ENCODE measurements at places on chromosomes 16 and 17.

DNA sequence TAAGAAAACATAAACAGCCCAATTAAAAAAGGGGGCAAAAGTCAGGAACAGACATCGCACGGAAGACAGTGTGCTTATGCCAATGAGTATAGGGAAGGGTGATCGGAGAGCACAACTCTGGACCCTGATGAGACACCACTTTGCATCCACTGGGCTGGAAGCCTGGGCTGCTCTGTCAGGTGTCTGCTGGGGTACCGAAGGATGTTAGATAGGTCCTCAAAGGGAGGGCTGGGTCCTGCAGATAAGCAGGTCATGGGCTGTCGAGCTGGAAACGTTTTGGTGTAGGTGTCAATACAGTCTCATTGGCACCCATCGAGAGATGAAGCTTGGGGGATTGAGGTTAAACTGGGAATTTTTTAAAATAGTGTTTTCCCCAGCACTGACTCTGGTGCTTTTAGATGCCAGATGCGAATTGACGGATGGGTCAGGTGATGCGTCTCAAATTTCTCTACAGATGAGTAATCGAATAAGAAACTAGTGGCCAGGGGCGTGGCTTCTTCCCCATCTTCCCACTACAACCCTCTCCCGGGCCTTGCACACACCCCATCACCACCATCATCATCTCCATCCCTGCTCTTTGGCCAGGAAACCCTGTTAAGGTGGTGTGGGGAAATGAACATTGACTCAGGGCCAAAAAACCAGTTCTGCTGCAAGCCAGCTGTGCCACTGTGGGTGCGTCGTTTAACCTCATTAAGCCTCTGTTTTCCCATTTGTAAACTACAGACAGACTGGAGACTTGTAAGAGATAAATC lies 47.8 kb upstream of the IRF8 start:
- DNase-seq = no peak

DNA sequence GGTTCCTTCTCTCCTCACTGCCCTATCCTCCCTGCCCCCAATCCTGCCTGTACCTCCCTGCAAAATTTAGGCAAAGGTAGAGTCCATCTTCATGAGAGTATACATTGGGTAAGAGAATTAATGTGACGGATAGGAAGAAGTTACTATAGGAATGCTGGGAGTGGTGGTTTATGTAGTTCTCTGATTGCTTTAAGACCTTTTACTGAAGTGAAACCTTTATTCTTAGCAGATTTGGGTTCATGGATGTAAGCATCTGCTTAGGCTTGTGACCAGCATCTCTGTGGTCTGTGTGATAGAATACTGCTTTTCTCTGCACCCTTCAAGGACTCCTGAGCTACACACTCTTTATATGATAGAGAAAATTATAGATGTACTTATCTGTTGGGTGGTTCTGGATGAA lies 127.3 kb downstream of the PRKCA start:
- DNase-seq = no peak

- DNase-seq = no peak
Measured at GRCh38 chr17:72264682-72265405, 144.0 kb downstream of the SOX9 start.

DNA sequence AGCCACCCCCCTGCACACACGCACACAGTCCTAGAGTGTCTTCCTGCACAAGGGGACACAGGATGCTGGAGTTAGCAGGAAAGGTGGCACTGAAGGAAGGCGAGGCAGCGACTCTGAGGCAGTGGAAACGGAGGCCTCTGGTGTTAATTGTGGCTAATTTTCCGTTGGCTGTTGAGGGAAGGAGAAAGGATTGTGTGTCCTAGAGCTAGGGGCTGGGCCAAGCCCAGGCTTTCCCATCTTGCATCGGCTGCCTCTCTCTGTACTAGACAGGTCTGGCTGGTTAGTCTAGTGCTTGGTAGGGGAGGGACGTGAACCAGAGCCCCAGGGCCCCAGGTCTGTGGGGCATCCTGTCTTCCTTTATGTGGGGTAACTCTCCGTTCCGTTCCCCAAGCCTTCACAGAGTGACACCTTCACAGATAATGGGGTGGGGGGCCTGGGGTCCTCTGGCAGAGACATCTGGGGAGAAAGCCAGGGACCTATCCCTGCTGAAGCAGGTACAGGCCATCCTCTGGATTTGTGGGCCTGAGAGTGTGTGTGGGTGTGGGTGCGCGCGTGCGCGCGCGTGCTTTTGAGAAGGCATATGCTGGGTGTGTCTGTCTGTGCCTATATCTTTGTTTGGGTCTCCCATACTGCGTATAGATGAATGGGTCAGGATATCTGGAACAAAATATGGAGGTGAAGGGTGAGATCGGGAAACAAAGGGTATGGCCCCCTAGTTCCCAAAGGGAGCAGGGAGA lies at the start of gene CHD3:
Gene CHD3, plus strand, starts transcription at position 606 of the 737 bp plus-strand sequence. CDS start 212 bp downstream, outside the sequence.
- DNase-seq = no peak

- no peak for DNase-seq
Measured at GRCh38 chr16:86836503-86837129, 258.3 kb downstream of the FOXL1 start.

- peak; percentile 44 for DNase-seq
Measured at GRCh38 chr17:76492123-76492988, 8.9 kb downstream of the RHBDF2 start.

DNA sequence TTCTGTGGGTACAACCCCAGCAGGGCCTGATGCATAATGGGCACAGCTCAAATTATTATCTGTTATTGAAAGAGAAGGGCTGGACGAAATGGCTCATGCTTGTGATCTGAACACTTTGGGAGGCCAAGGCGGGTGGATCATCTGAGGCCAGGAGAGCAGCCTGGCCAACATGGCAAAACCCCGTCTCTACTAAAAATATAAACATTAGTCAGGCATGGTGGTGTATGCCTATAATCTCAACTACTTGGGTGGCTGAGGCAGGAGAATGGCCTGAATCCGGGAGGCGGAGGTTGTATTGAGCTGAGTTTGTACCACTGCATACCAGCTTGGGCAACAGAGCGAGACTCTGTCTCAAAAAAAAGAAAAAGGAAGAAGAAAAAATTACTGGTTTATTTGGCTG lies 100.7 kb downstream of the ABCC1 start:
- DNase-seq = no peak

GRCh38 chr17:3003296-3004149 lies 59.9 kb downstream of the OR1D5 start:
- DNase-seq = peak; percentile 43

Measured in GM19239 (cell line).